ENCODE measurements at places on chromosomes 1 and 21.

DNA sequence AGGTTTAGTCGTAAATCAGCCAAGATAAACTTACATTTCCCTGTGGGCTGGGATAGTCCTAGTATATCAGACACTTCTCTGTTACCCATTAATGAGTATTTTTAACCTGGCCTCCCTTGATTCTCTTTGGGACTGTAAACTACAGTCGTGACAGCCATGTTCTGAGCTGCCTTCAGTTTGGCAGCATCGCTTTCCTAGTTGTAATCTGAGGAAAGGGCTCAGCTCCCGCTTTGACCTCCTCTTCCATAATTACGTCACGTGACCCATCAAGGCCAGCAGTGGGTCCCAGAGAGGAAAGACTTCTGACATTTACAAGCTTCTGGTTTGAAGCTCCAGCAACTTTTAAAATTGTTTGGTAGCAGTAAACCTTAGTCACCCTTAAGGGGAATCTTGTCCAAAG lies 34.6 kb upstream of the MTR start:
- DNase-seq = no peak

- no peak for DNase-seq
Measured at GRCh38 chr1:143720087-143721023, 251.4 kb downstream of the FAM72C start.

- DNase-seq = no peak
Measured at GRCh38 chr1:200342511-200343311, 67.1 kb downstream of the ZNF281 start.

GRCh38 chr1:238950784-238951183 lies 435.6 kb upstream of the CHRM3 start:
- DNase-seq = no peak

DNA sequence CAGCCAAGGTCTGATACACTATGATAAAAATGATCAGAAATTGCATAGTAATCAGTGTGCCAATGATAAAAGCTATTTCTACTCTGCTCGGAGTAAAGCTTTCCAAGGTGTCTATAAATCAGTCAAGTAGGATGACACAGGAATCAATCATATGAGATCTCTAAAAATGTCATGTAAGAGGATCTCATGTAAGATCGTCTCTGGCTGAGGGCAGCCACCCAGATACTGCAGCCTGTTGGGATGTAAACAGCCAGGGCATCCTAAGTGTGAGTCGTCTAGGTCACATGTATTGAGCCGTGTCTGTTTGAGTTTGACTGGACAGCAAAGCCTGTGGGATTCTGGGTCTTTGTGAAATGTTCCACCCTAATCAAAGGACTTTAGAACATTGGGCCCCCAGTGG lies 2.8 kb upstream of the TEX35 start:
- DNase-seq = no peak

DNA sequence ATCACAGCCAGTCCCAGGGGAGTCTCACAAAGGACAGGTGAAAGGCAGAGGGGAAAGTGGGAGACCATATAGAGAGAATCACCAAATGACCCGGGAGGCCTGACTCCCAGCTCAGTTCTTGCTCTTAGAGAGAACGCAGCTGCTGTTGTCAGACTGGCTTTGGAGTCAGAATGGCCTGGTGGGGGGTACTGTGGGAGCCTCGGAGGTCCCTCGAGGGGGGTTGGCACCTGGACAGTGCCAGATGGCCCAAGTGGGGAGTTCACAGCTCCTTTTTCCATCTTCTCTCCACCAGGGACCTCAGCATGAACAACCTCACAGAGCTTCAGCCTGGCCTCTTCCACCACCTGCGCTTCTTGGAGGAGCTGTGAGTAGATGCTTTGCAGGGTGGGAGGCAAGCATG lies 31.5 kb downstream of the LGR6 start:
- DNase-seq = no peak

- no peak for DNase-seq
Measured at GRCh38 chr1:10622910-10623685, 148.3 kb downstream of the PEX14 start.

DNA sequence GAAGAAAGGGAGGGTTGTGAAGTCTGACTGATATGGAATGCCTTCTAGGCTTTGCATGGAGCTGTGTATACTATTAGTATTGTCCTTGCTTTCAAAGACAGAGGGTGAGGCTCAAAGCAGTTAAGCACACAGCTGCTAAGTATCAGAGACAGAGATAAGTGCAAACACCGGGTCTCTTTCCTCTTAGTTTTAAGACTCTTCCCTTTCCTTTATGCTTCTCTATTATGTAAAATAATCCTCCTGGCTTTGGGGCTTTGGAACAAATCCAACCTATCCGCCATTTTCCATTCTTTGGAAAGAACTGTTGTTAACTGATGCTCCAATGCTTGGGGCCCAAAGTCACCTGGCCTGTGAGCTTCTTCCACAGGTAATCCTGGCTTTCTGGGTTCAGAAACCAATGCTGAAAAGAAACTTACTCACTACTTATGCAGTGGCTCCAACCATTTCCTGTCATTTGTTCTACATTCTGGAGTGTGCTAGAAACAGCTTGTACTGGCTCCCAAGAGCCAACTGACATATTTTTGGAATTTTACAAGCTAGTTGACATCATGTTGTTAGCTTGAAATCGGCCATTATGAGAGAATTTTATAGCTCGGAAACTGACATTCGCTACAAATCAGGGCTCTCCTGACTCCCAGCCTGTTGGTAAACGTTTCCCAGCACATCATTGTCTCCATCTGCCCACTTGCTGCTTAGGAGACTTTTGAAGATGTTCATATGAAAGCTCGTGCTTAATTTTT lies 67.5 kb downstream of the DNTTIP2 start:
- no peak for DNase-seq

DNA sequence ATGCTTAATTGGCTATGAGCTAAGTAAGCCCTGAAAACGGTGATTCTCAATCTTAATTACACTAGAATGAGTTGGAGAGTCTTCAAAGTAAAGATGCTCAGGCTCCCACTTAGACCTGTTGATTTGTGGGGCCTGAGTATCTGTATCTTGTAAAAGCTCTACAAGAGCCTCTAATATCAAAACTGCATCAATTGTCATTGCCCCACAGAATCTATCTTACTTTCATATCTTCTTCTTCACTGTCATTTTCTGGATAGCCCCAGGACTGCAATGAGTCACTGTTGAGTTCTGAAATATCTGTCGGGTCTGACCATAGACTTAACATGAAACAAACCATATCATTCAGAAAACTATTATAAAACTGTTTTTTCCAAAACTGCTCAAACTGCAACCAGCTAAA lies 102.8 kb upstream of the SERTAD4 start:
- DNase-seq = no peak

DNA sequence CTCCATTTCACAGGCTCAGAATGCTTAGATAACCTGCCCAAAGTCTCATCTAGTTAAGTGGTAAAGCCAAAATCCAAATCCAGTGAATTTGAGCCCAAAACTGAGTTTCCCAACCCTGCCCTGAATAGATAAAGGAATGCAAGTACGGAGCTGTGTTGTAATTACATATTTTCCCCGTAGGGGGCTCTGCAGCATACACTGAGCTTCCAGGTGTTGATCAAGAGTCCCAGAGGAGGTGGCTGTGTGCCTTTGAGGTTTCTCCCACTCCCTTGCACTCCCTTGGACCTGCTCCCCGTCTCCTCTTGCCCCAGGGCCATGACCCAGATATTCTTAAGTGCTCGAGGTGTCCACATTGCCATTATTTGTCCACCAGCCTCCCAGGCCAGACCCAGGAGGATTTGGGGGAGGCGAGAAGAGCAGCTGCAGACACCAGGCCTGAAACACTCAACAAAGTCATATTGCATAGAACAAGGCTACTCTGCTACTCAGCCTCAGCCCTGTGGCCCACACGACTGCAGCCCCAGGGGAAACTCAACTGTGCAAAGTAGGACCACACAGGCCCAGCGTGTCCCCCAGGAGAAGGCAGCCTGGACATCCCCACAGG lies 18.4 kb upstream of the LY9 start:
- peak; percentile 38 for DNase-seq

DNA sequence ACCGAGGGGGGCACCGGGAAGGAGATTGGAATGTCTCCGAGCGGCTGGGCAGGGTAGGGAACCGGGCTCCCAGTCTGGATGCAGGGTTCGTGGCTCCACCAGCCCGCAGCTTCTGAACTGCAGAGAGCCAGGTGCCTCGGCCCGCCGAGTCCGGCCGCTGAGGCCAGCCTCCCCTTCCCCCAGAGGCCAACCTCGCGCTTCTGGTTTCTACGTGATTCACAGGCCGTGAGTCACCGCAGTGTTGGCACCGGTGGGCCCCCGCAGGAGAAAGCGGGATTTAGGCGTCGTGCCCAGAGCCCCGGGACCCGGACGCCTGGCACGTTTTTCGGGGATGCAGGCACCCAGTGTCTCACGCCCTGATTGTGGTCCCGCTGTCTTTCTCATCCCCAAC lies 458 bp downstream of the CRABP2 start:
- no peak for DNase-seq

- DNase-seq = no peak
Measured at GRCh38 chr1:110337704-110338308, 1.4 kb upstream of the RBM15 start.

DNA sequence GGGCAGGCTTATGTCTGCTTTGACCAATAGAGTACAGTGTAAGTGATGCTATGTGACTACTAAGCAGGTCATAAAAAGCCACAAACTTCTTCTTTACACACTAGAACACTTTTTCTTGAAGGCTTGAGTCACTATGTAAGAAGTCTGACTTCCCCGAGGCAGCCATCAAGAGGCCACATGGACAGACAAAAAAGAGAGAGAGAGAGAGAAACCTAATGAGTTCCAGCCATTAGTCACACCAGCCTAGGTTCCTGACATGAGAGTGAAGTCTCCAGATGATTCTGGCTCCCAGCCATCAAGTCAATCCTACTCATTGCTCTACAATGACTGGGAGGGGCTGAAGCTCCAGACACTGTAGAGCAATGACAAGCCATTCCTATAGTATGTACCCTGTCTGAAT lies 101.4 kb downstream of the LHX9 start:
- no peak for DNase-seq

DNA sequence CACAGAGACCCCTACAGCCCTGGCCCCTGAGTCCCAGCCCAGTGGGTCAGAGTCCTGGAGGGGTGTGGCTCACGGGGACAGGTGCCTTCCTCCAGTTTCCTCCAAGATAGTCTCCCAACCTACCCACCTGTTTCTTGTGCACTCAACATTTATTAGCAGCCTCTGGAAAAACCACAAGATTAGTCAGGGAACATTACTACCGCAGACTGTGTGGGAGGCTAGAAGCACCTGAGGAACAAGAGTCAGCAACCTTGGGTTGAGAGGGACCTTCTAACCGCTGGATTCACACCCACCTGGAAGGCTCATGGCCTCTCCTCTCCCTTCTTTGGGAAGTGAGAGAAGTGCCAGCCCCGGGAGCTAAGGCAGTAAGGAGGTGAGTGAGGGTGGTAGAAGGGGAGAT lies 22.5 kb upstream of the IKBKE start:
- DNase-seq = no peak
